Mesothelial cell of epicardium (in vitro differentiated cells): ENCODE measurements at places on chromosomes 5 and 9. TPM values are rescaled to one million over a fixed set of nuclear protein-coding genes. Genes with fewer than 3 reads are reported as not detected.

Gene IFNB1
- not detected in 3 replicates for total RNA-seq

Gene ZDHHC11
- 9.7 to 13.3 TPM (median 11.4 TPM) in 3 replicates for total RNA-seq

Gene TAS2R1
- total RNA-seq: not detected in 3 replicates

Gene MOB3B
- 13.6 to 14.8 TPM (median 14.6 TPM) in 3 replicates for total RNA-seq

Gene F2RL1
- total RNA-seq: 5.7 to 6.6 TPM (median 6.6 TPM) in 3 replicates

Gene LURAP1L
- total RNA-seq: 31.2 to 33.9 TPM (median 32.7 TPM) in 3 replicates

Gene RAB3C
- total RNA-seq: 0.77 to 1.2 TPM (median 0.80 TPM) in 3 replicates

Gene GFI1B
- not detected in 3 replicates for total RNA-seq

Gene ZNF462
- 139 to 154 TPM (median 140 TPM) in 3 replicates for total RNA-seq

Gene SHOC1
- not detected in 3 replicates for total RNA-seq

Gene HMMR
- total RNA-seq: 8.7 to 9.8 TPM (median 9.4 TPM) in 3 replicates

Gene LAMC3
- total RNA-seq: 18.3 to 19.5 TPM (median 18.9 TPM) in 3 replicates

Gene FREM1
- total RNA-seq: 60.5 to 71.4 TPM (median 62.9 TPM) in 3 replicates

Gene GFPT2
- 14.9 to 16.3 TPM (median 15.7 TPM) in 3 replicates for total RNA-seq

Gene DNAH5
- total RNA-seq: 0.34 to 0.54 TPM (median 0.38 TPM) in 3 replicates

Gene KIAA0825
- 5.3 to 5.6 TPM (median 5.4 TPM) in 3 replicates for total RNA-seq

Gene PGM5
- total RNA-seq: 8.5 to 9.8 TPM (median 8.5 TPM) in 3 replicates

Gene CCNO
- 0.20 to 0.80 TPM (median 0.45 TPM) in 3 replicates for total RNA-seq
